ENCODE measurements at places on chromosomes 7 and 10.

GRCh38 chr7:100053215-100053614, 3.6 kb downstream of the ZSCAN21 start:
- DNase-seq: no peak

DNA sequence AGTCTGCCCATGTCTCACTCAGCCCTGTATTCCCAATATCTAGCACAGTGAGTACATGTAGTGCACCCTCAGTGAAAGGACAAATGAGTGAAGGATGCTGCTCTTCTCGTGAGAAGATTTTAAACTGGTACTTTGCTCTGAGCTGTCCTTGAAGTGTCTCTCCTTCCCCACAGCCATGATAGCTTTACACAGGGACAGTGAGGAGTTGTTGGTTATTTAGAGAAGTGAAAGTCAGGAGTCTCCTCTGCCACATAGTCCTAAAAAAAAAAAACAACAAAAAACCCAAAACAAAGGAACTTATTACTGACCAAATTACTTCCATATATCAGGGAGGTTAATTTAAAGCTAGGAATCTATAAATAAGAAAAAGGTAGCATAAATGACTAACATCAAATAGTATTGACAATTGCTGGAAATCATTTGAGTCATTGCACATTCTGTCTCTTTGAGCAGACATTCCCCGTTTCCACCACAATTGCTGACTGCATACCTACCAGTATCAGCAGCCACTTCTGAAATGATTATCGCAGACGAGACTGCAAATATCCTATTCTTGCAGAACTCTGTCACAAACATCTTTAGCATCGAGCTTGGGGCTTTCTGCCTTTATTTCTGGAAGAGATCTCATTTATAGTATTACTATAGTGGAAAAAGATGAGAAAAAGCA, 202.1 kb downstream of the PTEN start:
- DNase-seq: no peak

DNA sequence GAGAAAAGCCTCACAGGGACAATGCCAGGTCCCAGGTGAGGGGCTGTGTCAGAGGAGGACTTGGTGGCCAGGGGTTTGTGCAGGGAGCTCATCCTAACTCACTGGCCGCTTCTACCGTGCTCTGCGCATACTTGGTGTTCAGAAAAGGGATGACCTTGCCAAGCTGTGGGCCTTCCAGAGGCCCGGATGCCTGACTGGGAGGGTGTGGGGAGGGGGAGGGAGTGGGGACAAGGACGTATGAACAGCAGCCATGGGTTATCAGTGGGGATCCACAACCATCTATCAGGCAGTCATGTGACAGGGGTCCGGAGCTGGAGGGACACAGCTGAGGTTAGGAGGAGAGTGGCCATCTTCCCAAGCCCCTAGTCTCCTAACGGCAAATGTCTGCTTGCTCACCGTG, 6.2 kb downstream of the SFXN4 start:
- no peak for DNase-seq

- no peak for DNase-seq
Observed at GRCh38 chr10:97131666-97132065, 54.1 kb downstream of the SLIT1 start.

DNA sequence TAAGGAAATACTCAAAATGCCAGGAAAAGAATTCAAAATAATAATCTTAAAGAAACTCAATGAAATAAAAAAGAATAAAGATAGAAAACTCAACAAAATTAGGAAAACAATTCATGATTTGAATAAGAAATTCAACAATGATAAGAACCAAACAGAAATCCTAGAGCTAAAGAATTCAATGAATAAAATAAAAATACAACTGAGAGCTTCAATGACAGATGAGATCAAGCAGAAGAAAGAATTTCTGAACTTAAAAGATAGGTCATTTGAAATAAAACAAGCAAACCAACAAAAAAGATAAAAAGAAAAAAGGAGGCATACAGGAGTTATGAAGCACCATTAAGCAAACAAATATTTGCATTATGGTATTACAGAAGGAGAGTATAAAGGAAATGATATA, 5.6 kb upstream of the AKR1B1 start:
- DNase-seq: no peak

Data from anterior cingulate cortex (tissue), 58 donors.